ENCODE measurements at places on chromosomes 1 and 21. TPM values are rescaled to one million over a fixed set of nuclear protein-coding genes. Genes with fewer than 3 reads are reported as not detected.

Gene TBX19
- total RNA-seq: 1.3 TPM

Gene SNIP1
- total RNA-seq: 15.9 TPM

Gene BCAR3
- total RNA-seq: 64.0 TPM

Gene OLFML2B
- total RNA-seq: 4.3 TPM

GRCh38 chr1:107680579-107680985, 284.4 kb downstream of the VAV3 start:
- peak; percentile 59 for DNase-seq

- no peak for DNase-seq
Measured at GRCh38 chr1:213003256-213003655, 12.4 kb downstream of the ANGEL2 start.

- DNase-seq: no peak
Measured at GRCh38 chr1:168338589-168339503, 58.2 kb downstream of the TBX19 start.

GRCh38 chr1:211326528-211327345, at the start of gene TRAF5:
TSS of gene TRAF5 (plus strand) at chr1:211326833. CDS start at chr1:211353240, 26,407 bp downstream.
- DNase-seq: no peak

- DNase-seq: peak; percentile 48
Measured at GRCh38 chr1:48003741-48004531, 6.8 kb upstream of the TRABD2B start.

GRCh38 chr1:7136166-7136953, 351.1 kb downstream of the CAMTA1 start:
- no peak for DNase-seq

DNA sequence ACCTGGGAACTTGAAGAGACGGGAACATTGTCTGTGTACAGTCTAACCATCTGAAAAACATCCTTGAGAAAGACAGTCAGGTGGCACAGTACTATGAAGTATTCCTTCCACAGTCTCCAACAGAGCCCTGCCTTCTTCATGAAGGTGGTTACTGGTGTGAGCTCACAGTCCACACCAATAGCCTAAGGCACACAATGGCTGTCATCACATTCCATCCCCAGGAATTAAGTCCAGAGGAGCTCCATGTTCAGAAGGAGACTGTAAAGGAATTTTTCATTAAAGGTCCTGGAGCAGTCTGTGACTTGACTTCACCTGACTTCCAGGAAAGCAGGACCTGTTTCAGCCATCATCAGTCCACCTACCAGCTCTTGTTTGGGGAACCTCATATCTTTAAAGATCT, 180.2 kb downstream of the C1orf21 start:
- no peak for DNase-seq

DNA sequence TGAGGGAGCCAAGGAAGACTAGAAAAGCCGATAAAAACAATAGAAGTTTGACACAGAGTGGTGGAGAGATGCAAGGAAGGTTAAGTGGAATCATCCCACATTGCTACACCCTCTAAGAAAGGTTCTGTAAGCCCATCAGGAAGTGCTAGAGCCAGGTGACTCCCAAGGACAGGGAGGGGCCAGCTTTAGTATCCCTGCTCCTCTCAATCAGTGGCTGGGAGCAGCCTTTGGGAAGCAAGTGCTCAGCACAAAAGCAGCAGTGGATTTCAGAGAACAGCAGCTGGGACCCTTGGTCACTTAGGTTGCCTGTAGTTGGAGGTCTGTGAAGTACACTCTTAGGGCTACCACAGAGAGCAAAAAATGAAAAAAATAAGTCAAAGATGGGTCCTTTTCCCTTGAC, 42.5 kb downstream of the NME7 start:
- DNase-seq: no peak

DNA sequence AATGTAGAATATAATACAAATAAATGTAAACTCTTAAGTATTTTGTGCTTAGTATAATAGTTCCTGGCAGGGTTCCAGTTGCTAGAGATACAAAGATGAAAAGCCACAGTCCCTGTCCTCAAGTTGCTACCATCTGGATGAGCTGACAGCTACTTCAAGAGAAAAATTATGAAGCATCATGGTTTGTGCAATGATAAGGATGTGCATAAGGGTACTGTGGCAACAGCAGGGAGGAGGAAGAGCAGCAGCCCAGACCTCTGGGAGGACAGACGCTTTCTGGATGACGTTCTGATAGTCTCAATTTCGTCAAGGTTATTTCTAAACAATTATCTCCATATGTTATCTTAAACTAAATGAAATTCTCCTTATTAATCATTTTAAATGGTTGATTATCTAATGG, 198.9 kb downstream of the NTNG1 start:
- no peak for DNase-seq

DNA sequence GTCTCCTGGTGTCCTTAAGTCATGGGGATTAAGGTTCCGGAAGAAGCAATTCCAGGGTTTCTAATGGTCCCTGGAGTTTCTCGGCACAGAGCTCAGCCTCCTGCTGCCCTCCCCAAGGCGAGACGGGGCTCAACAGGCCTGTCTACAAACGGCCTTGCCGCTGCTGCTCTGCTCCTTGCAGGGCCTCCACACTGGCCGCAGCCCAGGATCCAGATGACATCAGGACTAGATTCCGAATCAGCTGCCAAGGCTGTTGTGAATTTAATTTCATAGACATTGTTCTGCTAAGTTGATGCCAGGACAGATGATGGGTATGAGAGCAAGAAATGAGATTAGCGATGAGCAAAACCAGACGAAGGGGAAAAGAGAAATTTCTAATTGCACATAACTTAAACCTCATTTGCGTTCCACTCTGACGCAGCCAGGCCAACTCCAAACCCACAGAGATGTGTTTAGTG, 103.6 kb upstream of the BACE2 start:
- DNase-seq: no peak

DNA sequence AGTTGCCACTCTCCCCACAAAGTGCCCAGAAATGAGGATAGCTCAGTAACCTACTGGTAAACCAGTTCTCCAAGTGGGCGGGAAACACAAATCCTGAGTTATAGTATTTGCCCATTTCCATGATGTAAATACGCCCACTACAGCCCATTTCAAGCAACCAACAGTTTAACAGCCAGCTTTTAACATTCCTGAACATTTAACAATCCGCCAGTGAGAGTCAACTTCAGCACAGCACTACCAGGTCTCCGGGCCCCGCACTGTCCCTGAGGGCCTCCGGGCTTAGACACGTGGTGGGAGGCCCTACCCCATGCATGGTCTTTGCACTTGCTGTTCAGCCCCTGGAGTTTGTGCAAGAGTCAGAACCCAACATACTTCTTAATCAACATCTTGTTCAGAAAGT, 132.0 kb upstream of the CTTNBP2NL start:
- DNase-seq: no peak

- DNase-seq: no peak
Measured at GRCh38 chr1:6507037-6507428, 15.6 kb upstream of the PLEKHG5 start.
